Neural progenitor cell (in vitro differentiated cells): ENCODE measurements at places on chromosomes 11 and 22.

DNA sequence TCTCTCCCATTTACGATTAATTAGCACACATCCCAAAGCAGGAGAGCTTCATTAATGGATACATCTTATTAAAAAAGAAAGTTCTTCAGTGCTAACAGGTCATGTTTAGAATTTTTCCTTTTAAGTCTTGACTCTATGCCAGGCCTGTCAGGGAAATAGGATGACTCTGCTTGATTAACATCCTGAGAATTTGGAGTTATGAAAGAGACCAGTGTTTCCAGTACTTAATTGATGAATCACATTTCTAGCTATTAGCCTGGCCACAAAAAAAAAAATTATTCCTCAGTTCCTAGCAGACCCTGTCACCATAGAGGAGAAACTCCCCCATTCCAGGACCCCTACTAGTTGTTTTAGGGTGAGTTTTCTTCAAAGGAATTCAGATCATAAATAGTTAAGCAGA is 23.6 kb upstream of the ME3 start:
- DNase-seq: no peak

- no peak for DNase-seq
Measured at GRCh38 chr11:70751142-70751734, 352.9 kb downstream of the CTTN start.

DNA sequence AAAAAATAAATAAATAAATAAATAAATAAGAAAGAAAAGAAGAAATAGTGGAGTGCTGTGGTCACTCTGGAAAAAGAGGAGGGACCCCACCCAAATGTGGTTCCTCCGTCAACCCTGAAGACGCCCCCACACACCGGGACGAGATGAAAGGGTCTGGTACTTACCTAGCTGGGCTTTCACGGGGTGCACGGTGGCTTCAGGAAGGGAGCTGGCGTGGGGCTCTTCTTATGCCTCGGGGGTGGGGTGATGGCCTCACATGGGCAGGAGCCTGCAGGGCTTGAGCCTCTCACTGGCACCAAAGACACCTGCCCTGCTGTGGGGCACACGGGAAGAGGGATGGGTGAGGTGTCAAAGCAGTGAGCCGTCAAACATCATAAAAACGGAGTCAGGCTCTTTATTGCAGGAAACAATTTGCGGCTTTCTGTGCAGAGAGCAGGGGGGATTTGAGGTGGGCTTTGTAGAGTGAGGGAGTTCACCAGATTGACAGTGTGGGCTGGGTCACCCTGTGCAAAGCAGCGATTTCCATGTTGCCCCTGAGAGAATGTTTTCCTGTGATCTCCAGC is 28.0 kb upstream of the KRTAP5-6 start:
- DNase-seq: no peak

GRCh38 chr11:61766353-61766841 is 14.0 kb downstream of the MYRF start:
- no peak for DNase-seq

DNA sequence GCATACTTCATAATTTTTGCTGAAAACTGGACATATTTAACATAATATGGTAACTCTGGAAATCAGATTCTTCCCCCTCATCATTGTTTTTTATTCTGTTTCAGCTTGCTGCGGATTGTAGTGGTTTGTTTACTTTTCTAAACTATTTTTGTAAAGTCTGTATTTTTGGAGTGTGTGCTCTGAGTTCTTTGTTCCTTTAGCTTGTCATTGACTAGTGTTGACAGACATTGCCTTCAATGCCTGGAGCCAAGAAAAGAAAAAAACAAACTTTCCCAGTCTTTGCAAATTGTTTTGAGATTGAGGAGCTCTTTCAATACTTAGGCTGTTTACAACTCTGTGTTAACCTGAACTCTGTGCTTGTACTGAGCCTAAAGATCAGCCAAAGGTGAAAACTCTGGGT is 137.3 kb upstream of the CEP126 start:
- DNase-seq: no peak

GRCh38 chr11:10302359-10302743 is 2.5 kb upstream of the ADM start:
- peak; percentile 28 for DNase-seq

DNA sequence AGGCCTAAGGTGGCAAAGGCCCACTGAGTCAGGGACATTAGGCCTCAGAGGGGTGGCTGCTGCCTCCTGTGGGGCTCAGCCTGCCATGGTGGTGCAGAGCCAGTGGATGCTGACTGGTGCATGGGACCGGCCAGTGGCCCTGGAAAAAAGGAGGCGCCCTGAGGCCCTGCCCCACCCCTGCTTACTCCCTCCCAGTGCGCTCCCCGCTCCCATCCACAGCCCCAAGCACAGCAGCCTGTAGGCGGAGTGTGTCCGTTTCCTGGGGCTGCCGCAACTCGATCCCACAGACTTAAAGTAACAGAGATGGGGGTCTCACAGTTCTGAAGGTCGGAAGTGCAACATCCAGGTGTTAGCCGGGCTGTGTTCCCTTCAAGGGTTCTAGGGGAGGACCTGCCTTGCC is 38.4 kb upstream of the FADD start:
- DNase-seq: no peak

DNA sequence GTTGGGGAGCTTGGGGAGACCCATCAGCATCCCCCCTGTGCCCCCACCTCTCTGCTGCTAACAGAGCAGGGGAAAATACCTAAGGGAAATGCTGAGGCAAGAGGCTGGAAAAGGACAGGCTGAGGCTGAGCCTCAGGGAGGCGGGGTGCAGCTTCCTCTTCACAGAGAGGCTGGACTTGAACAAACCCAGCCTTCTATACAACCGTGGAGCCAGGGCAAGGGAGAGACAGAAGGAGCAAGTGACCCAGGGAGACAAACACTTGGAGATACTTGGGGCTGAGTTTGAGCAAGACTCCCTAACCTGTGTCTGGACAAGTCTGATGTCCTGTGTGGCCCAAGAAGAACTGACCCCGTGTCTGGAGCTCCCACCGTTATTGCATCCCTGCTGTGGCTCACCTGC is at the start of gene SLCO2B1:
SLCO2B1 (plus strand) TSS at position 229 of the 400 bp plus-strand sequence. CDS start 275 bp downstream, outside the sequence.
- DNase-seq: no peak
